Daoy (cell line): ENCODE measurements at places on chromosomes 1 and 21. TPM values are rescaled to one million over a fixed set of nuclear protein-coding genes. Genes with fewer than 3 reads are reported as not detected.

CR1 gene
- total RNA-seq, result 0.03 TPM in 1 of 2 replicates, not detected in the other

SPATC1L gene
- 3.9 and 8.7 TPM in 2 replicates for total RNA-seq

TTF2 gene
- total RNA-seq, result 58.7 and 75.6 TPM in 2 replicates

LRRN2 gene
- total RNA-seq, result 0.36 and 0.69 TPM in 2 replicates

MAEL gene
- 0.11 TPM in 1 of 2 replicates, not detected in the other for total RNA-seq
